NCI-H774 (cell line): ENCODE measurements at places on chromosomes 3 and 15.

- DNase-seq: no peak
Observed at GRCh38 chr3:30112411-30112810, 494.0 kb upstream of the TGFBR2 start.

GRCh38 chr3:129596194-129597086 is 10.0 kb downstream of the PLXND1 start:
- DNase-seq: no peak

DNA sequence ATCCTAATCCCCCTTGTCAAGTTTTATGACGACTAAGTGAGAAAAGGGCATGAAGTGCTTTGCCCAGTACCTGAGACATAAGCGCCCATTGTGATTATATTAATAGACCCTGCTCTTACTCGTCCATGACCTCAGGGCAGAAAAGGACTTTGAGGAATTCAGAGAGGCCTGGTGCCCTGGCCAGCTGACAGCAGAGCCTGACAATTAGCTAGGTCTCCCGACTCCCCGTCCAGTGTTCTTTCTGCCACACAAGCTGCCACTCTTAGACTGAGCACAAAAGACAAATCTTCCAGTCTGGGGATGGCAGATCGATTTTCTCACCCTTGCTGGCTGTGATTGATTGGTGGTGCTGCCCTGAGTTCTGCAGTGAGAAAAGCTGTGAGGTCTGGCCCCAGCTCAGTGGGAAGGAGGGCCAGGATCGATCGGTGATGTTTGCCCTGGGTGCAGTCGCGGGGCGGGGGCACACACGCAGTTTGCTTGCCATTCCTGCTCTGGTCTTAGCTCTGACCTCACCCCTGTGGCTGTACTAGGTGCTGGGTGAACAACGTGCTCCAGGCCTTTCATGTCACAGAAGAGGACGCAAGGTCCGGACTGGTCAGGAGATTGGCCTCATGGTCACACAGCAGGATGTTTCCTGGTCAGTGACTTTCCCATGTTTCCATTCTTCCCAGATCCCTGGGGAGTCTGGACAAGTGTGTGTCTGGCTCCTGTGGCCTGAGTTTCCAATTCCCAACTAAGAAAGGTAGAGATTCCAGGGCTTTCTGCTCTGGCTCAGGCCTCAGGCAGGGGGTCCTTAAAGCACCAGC is 67.4 kb upstream of the TLE3 start:
- no peak for DNase-seq

DNA sequence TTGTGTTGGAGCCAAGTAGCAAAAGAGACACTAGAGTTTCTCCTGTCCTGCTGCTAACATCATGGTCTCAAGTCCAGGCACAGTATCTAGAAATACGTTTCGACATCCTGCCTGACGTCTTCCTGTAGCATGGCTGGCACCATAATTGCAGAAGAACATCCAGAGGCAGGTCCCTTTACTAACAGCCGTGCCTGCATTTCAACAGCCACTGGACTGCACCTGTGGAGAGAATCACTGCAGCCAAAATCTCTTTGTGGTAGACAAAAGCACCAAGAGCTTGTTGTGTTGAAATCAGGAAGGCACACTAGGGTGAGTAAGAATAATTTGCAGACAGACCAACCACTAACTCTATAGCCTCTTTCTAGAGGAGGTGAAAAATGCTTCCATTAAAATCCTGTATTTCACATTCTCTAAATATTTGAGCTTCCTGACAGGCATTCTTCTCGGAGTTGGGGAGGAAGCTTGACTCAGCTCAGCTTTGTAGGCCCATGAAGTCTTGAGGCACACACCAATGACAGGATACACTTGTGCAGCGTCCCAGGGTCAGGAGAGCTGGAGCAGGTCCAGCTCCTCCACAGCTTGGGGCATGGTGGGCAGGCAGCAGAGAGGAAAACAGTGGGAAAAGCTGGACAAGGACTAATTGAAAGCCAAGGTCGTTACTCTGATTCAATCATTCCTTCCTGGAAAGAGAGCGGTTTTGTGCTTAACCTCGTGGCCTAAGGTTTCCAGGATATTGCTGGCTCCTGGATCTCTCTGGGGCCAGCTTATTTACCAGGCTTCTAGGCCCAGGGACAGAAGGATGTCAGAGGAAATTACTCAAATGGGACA is 244.9 kb downstream of the FAM43A start:
- no peak for DNase-seq

GRCh38 chr3:66095295-66096001 is 56.7 kb upstream of the MAGI1 start:
- no peak for DNase-seq

GRCh38 chr15:27336676-27337075 is 365.7 kb downstream of the GABRG3 start:
- no peak for DNase-seq

GRCh38 chr3:24377218-24377993 is 117.2 kb downstream of the THRB start:
- DNase-seq: no peak

DNA sequence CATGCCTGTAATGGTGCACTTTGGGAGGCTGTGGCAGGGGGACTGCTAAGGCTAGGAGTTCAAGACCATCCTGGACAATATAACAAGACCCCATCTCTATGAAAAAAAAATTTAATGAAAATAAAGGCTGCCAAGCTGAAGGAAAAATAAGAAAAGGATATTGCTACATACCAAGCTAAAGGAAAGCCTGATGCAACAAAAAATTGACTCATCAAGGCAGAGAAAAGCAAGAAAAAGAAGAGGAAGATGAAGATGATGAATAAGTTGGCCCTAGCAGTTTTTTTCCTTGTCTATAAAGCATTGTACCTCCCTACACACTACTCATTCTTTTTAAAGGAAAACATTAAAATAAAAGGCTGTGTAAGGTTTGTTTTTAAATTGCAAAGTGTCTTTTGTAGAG is 441.9 kb upstream of the MDFIC2 start:
- no peak for DNase-seq

GRCh38 chr3:194314388-194315068 is 36.6 kb downstream of the CPN2 start:
- DNase-seq: no peak

- DNase-seq: no peak
Observed at GRCh38 chr3:193963808-193964516, 172.0 kb upstream of the HES1 start.

DNA sequence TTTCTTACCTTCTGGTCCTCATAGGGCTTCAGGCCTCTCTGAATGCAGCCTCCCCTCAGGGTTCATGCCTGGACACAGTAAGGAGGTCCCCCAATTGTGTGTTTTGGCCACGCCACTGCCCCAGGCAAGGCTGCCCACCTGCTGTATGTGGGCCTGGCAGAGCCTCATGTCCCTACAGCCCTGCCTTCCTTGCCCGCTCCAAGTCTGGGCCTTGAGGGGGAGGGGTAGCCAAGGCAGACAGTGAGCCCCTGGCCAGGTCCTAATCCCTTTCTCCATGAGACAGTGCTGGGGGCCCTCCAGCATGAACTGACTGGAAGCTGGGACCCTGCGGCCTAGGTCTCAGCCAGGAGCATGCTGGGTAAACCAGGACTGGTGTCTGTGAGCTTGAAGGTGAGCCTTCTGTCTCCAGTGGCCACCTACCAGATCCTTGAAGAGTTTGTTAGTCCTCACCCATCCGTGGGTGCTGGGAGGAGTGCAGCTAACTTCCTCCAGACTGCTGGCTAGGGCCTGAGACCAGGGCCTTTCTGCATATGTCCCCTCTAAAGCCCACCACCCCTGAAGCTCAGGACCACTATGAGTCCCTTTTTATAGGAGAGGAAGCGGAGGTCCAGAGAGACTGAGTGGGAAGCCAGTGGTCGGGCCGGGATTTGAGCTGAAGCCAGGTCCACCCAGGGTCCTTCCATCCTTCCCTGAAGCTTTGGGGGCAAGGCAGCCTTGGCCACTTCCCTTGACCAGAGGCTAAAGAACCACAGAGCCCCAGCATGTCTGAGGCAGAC is 8.7 kb downstream of the ZBTB47 start:
- no peak for DNase-seq

DNA sequence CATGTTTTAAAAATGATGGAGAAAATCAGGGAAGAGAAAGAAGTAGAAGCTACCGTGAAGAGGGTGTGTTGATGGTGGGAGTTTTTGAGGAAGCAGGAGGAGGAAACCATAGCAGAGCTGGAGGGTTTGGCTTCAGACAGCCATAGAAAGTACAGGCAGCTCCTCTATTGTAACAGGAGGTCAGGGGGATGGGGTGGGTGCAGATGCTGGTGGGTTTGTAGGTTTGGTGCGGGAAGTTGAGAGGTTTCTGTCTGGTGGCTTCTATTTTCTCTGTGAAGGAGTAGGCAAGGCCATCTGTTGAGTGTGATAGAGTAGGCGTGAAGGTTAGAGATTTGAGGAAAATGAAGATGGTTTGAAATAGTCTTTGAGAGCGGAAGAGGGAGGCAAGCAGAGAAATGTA is 97.7 kb upstream of the TBC1D5 start:
- no peak for DNase-seq
